Muscle of leg (tissue), 16 donors: ENCODE measurements at places on chromosomes 12 and 14. TPM values are rescaled to one million over a fixed set of nuclear protein-coding genes. Genes with fewer than 3 reads are reported as not detected.
A peak's percentile ranks its signal among the peaks of the same experiment; 100 is the strongest.

GRCh38 chr14:88003425-88003824 is 1.5 kb upstream of the GPR65 start:
- DNase-seq, result no peak

DNA sequence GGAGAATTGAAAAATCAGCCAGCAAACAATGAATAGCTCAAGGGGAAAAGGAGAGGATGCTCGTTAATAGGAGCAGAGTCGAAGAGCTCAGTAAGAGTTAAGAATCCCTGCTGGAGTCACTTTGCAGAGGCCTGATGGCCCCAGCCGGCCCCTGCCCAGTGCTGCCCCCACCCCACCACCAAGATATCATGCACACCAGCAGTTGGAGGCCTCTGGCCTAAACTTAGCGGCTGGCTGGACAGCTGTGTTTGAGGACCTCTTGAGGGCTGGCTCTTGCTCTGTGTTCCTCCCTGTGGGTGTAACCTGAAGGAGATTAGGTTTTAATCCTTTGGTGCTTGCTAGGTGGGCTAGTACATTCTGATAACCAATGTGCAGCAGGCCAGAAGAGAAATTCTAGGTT is 142.0 kb downstream of the PLXNC1 start:
- DNase-seq, result peak; percentile 69

Gene SLC5A8
- 0.04 TPM for total RNA-seq

Gene MMAB
- total RNA-seq, result 36.4 TPM

Gene PLEKHH1
- total RNA-seq, result 0.75 TPM

Gene C12orf56
- 0.80 TPM for total RNA-seq
